Anterior cingulate cortex (tissue), 58 donors: ENCODE measurements at places on chromosomes 2 and 18.

DNA sequence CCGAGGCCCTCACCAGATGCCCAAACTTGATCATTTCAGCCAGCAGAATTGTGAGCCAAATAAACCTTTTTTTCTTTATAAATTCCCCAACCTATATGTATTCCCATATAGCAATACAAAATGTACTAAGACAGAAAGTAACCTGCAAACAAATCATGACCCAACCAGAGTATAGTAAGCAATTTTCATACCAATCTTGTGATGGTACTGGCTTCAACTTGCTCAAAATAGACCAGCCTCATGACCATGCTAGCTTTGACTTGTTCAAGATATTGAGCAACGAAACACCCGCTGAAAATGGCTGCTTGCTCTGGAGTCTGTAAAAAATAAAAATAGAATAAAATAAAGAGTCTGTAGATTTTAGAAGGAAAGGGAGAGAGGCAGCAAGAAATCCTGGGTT, 97.6 kb downstream of the C1D start:
- no peak for DNase-seq

- DNase-seq: no peak
Measured at GRCh38 chr2:70959851-70960832, 18.3 kb upstream of the ANKRD53 start.

- DNase-seq: no peak
Measured at GRCh38 chr2:160582490-160583145, 89.0 kb upstream of the RBMS1 start.

DNA sequence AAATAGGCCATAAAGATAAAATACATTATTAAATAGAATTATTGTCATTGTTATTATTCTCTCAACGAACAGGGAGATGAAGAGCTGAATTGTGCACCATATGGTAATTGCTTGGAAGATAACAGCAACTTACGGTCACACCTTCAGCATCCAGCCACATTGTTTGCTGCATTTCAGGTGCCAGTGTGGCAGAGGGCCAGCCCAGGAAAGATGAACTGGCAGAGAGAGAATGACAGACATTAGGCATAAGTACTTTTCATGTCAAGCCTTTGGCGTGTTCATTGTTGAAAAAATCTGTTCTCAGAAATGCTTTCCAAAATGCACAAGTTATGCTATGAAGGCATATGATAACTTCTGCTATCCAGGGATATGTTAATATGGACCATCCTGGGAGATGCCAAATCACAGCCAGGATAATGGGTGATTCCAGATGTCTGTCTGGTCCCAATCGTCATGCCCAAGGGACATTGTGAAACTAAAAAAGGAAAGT, 748.6 kb upstream of the PIK3C3 start:
- no peak for DNase-seq

DNA sequence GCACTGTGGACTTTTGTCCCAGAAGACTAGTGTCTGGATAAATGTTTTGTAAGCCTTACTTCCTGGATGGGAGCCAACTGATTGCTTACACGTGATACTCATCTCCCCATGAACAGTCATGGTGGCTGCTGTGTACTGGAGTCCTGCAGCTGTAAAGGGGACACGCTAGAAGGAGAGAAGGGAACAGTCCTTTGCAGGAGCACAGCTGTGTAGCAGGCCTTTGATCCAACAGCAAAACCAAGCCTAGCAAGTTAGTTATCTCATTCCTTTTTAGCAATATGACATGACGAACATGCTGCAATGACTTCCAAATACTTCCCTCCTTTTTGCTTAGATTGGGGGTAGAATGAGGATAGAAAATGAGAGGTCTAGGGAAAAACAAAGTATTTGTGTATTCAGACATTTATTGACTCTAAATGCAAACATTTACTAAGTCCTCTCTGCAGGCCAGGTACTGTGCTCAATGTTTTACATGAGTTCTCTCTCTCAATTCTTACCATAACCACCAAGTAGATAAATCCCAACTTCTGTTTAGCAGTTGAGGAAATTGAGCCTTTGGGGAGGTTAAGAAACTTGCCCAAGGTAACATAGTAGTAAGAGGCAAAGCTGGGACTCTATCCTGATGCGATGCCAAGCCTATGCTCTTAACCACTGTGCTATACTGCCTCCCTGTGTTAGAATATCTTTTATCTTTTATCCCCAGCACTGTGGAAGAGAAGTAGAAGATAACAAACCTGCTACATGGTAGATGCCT, 55.4 kb upstream of the CD28 start:
- peak; percentile 4 for DNase-seq
